Inflammatory macrophage (primary cell): ENCODE measurements at places on chromosomes 7 and 10.

DNA sequence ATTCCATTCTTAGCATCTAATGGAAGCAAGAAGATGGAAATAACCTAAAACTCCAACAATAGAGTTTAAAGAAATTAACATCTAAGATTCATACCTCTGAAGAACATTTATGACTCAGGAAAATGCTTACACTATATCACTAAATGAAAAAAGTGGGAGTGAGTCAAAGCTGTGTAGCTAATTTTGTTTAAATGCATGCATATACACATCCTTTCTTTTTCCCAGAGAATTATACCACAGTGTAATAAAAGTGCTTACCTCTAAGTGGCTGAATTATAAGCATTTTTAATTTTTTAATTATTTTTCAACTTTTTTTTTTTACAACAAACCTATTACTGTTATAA, 44.3 kb downstream of the CCDC71L start:
- no peak for DNase-seq

DNA sequence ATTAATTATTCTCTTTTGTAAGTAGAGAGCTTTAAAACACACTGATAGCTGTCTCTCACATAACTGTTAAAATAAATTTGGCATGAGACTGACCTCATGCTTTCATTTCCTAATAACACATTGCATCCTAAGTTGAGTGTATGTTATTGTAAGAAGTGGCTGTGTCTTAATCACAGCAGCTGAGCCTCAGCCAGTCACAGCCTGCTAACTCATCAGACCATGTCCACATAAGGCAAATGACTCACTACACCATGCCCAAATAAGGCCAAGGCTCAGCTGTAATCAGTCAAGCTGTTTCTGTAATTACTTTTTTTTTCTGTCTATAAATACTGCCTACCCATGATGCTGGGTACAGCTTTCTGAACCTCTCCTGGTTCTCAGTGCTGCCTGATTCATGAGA, 860.9 kb downstream of the XPNPEP1 start:
- DNase-seq: no peak

GRCh38 chr7:26060733-26061677, 91.0 kb upstream of the NFE2L3 start:
- no peak for DNase-seq

DNA sequence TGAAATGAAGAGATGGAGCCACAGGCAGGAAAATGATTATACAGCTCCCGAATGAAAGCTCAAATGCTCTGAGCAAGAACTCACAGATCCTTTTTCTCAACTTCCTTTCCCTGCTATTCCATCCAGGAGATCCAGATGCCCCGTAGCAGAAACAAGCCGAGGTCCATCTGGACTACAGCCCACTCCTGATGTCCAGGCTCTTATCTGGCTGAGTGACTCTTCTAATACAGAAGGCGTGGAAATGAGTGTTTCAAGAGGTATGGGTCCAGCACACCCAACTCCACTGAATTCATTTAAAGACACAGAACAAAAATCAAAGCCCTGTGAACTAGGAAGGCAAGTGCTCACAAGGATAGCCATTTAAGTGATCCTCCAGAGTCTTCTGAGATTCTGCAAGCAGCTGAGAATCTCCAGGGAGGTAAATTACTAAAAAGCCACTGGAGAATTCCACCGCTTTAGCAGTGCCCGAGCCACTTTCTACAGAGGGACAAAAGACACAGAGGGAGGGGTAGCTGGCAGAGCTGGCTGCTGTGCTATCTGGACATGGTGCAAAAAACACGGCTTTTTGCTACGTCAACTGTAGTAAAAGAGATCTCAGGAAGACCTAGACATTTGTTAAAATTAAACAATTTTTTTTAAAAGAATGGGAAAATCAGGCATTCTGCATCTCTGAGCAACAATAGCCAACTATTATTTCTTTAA, 24.5 kb downstream of the FAM171A1 start:
- no peak for DNase-seq

- DNase-seq: no peak
These were observed 21.4 kb downstream of the SLC25A13 start for GRCh38 chr7:96300502-96300901.

- DNase-seq: no peak
These were observed 12.2 kb upstream of the GDF10 start for GRCh38 chr10:47287805-47288204.

DNA sequence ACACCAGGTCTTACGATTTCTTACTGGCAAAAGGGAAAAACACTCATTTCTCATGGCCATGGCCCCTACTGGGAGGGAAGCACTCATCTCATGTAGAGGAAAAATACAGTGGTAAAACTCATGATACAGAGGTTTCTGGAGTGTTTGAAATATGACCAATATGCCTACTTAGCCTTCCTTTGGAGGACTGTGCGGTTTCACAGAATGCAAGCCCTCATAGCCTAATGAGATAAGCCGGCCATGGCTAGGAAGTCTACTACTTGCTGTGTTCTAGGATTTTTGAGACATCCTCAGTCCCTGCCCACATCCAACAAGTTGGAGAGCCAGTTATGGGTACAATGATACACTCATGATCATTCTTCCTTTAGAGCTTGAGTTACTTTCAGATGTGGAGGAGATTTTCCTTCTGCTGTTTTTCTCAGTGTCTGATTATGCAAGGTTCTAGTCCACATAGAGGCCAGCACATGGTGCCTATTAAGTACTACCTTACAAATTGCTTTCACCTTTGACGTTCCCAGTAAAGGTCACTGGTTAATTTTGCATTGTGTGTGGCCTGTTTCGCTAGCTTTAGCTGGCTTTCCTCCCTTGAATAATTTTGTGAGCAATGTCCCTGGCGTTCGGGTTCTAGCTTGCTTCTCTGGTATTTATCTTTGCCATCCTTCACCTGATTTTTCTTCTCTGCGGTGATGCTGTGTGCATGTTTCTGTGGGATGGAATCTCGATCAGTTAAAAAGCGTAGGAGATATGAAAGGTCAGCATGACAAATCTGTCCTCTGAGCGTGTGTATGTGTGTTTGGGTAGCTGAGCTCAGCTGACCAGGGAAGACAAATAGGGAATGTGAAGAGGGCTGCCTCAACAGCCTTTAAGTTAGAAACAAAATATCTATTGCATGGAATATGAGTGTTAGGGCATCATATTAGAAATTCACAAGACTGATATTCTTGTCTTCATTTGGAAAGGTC, 295.4 kb downstream of the LRMDA start:
- no peak for DNase-seq

DNA sequence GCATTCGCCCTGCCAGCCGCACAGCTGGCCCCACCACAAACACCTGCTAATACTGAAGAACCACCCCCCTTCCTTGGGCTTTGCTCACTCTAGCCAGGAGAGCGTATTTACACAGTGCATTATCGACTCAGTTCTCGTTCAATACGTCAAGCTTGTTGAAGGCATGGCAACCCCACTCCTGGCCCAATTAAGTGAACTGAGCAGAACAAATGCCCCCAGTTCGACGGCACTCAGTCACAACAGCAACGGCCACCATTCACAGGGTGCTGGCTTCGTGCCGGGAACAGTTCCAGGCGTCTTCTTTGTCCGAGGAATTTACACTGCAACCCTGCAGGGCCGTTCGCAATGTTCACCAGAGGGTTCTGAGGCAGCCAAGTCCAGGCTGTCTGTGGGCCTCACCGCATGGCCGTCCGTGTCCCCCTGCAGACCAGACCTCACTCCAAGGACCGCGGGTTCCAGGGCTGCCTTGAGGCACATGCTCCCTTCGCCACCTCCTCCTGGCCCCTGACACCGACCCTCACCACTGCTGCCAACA, 175.3 kb downstream of the DIP2C start:
- no peak for DNase-seq

DNA sequence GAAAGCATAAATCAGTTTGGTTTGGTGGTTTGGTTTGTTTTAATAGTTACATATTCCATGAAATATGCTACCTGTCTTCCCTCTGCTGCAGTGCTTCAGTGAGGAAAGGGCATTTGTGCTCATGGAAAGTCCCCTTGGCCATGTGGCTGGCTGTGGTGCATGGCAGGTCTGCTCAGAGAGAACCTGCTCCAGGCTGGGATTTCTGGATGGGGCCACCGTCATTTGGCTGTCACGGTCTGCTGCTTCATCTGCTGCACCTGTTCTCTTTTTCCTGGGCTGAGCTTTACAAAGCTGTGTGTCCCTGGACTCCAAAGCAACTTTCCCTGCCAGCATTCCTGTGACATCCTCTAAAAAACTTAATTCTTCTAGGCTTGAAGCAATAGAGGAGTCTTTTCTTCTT, 8.9 kb downstream of the CDK14 start:
- DNase-seq: no peak

DNA sequence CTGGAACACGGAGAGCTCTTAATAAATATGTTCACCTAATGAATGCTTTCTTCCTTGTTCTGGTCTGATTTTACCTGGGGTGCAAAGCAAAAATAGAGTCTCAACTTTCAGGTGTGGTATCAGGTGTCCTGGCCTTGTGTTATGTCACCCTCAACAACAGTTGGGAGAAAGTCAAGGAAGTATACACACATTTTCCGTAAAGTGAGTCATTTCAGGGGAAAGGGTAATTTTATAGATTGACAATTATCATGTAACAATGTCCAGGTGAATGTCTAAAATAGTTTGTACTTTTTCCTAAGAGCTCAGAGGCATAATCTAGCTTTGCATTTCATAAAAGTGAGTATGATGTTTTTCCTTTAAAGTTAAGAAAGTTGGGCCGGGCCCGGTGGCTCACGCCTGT, 287.4 kb downstream of the SKIDA1 start:
- no peak for DNase-seq

- DNase-seq: no peak
These were observed 14.2 kb downstream of the UCMA start for GRCh38 chr10:13219685-13220670.
